T-helper 22 cell (primary cell): ENCODE measurements at places on chromosomes 3 and 15.

GRCh38 chr3:195441992-195442572 is 738 bp downstream of the ACAP2 start:
- peak; percentile 39 for DNase-seq

- DNase-seq: no peak
These were observed 404.2 kb upstream of the CDIN1 start for GRCh38 chr15:36175186-36175740.

DNA sequence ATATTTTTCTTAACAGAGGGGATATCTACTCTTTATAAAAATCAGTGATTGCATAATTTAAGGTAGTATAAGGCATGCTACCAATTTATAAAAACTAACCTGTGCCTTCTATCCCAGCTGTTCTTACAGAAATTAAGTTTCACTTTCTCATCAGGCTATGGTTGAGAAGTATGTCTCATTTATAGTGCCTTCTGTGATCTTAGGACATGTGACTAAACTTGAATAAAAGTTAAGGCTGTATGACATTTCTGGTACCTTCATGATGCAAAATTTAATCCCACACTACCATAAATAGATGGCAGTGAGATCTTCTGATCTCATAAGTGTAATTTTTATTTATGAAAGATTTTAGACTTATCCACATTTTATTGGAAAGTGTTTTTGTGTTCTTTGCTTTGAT is 12.6 kb downstream of the TIPARP start:
- DNase-seq: no peak

- DNase-seq: no peak
These were observed 490.9 kb upstream of the TBL1XR1 start for GRCh38 chr3:177688152-177688551.

- no peak for DNase-seq
These were observed 75.8 kb downstream of the IQSEC1 start for GRCh38 chr3:12997387-12997786.

DNA sequence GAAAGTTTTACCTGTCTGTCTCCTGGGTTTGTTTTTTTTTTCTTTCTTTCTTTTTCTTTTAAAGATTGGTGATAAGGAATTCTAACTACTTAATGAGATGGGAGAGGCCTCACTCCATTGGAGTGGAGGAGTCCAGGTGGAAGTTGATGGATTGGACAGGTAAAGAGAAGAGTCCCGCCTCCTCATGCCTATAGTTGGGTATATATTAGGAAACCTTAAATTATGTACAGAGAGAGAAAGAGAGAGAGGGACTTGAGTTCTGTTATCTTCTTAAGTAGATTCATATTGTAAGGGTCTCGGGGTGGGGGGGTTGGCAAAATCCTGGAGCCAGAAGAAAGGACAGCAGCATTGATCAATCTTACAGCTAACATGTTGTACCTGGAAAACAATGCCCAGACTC is 158.2 kb downstream of the TP63 start:
- DNase-seq: no peak

DNA sequence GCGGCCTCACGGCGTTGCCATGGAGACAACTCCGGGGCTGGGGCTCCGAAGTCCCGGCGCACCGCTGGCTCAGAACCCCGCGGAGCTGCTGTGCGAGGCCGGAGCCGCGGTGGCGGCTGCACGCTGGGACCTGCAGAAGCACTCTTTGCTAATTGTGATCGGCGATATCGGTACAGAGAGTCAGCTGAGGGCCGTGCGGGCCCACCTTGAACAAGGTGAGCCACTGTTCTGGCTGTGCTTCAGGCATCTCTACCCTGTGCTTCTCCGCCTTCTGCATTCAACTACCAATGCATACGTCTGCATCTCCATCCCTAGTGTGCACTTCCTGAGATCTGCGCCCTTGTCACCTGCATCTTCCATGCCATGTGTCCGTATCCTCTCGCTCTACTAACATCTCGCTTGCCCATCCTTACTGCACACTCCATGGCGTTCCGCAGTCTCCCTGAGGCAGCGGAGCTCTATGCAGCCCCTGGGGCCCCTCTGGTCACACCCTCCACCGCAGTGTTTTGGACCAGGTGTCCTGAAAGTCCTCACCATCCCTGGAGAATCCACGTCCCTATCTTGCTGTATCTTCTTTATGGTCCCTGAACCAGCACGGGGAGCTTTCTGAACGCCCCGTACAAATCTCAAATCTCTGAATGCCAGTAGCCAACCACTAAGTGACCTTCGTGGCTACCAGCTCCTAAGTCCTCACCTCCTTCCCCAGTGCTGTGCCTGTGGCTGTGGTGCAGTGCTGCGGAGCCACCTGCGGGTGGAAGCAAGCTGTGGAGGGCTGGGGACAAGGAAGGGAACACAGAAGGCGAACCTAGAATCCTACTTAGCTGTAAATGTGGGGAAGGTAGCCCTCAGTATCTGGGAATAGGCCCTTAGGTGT is 6.2 kb upstream of the MAP1A start:
- DNase-seq: no peak

DNA sequence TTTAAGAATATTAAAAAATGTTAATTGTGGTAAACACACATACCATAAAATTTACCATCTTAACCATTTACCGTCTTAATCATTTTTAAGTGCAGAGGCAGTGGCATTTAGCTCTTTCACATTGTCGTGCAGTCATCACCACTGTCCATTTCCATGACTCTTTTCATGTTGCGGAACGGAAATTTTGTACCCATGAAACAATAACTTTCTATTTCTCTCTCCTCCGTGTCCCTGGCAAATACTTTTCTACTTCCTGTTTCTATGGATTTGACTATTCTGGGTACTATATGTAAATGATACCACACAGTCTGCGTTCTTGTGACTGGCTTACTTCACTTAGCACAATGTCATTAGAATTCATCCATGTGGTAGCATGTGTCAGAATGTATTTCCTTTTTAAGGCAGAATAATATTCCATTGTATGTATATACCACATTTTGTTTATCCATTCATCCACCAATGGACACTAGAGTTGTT is 27.9 kb downstream of the AKAP13 start:
- DNase-seq: no peak

DNA sequence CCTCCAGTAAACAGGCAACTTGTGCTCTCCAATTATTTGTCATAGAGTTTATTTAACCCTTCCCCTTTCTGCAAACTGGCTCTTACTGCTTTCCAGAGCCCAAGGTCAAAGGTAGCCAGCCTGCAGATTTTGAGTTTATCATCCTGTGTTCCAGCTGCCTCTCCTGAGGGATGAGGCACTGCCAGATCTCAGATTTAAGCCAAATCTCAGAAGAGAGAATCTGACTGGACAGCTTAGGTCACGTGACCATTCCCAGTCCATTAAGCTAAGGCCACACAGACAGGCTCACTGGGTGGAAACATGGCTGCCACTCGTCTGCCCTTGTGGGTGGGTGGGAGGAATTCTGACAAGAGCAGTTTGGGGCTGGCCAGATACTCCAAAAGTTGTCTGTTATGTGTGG is 8.6 kb upstream of the SIAH2 start:
- no peak for DNase-seq

GRCh38 chr15:55170361-55170760 is 26.4 kb downstream of the RSL24D1 start:
- no peak for DNase-seq

GRCh38 chr3:134971306-134971705 is 176.2 kb downstream of the EPHB1 start:
- DNase-seq: no peak

DNA sequence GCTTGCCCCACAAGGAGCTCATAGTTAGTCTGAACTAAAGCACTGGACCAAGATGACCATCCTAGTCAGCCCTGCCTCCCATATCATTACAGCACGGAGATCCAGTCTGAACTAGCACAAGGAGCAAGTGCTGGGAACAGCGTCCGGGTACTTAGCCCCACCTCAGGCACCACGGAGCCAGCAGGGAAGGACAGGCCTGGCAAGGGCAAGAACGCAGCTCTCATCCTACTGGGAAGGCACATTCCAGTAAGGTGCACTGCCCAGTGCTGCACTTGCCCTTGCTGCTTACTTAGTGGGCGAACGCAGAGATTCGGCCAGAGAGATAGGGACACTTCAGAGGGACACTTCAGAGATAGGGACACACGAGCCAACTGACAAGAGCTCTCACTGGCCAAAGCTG is 27.6 kb downstream of the SEC61A1 start:
- DNase-seq: no peak

GRCh38 chr3:194250098-194251002 is 100.8 kb downstream of the CPN2 start:
- no peak for DNase-seq

- DNase-seq: no peak
These were observed 134.1 kb upstream of the ARPP21 start for GRCh38 chr3:35505181-35505580.

DNA sequence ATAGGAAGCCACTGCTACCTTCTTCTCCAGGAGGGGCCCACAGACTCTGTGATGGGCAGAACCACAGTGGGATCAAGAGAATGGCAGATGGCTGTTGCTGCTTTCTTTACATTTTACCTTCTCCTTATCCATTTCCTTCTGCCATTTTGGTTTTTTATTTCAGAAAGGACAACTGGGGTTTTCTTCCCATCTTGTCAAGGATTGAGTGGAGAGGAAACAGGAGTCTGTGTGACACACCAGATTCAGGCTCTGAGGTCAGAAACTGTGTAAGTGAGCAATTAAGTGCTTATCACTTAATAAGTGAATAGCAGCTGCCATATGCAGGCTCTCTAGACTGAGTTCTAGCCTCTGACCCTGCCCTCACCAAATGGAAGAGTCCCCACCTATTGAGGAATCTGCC is 47.3 kb downstream of the ITGB5 start:
- DNase-seq: no peak

GRCh38 chr3:169764882-169765612 is at the start of gene TERC:
Gene TERC (minus strand): TSS chr3:169765060.
- DNase-seq: peak; percentile 87

DNA sequence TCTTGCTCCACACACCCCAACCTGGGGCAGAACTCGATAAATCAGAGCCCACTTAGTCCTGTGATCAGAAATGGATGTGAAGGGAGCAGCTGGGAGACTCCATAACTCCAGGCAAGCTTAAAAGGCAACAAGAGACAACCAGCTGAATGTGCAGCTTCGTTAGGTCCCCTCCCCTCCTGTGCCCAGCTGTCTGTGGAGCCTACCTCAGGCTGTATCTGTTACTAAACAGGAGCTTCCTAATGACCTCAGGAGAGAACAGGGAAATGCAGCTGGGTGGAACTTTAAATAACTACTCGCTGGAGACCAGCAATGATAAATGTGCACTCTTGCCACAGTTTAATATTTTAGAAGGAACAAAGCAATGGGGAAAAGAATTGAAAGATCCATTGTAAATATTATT is 25.9 kb downstream of the SLC9A9 start:
- no peak for DNase-seq

GRCh38 chr3:48532271-48532976 is 24.2 kb downstream of the PFKFB4 start:
- no peak for DNase-seq

- no peak for DNase-seq
These were observed 47.5 kb upstream of the TRIM42 start for GRCh38 chr3:140630366-140630765.

- no peak for DNase-seq
These were observed 479.4 kb downstream of the NTRK3 start for GRCh38 chr15:87777054-87777561.

DNA sequence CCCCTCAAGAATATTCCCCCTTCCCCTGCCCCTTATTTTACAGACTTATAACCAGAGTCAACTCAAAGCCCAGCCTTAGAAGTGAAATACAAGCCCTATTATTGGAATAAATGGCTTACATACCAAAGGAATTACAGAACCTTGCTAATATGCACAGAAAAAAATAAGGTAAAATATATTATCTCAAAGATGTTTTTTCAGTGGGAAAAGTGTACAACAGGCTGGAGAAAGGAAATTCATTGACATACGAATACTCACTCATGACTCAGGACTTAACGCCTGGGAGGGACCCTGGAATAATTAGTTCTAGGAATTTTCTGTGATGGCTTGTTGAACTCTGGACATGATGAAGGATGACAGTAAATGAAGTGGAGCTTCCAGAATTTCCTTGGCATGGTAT is 27.0 kb downstream of the ARL14 start:
- DNase-seq: no peak

DNA sequence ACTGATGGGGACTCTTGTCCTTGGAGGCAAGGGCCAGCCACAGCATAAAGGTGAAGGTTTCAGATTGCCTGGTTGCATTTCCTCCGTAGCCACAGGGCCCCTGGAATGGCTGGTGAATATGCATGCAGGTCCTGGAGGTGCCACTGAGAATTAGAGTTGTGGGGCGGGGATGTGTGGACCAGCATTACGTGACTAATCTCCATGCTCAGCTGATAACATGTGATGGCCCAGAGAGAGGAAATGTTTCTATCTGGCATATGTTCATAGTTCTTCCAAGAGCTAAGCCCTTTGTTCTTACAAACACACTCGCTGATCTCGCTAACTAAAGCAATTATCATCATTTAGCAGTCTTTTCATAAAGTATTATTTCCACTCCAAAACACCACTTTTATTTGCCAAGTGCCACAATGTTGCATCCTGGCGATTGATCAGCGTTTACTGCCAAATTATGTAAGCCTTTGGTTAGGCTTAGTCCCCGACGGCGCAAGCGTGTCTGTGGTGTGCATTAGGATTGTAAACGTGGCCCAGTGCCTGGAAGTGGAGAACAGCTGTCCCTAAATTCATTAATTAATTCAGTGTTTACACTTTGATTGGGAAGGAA is 55.9 kb downstream of the CGNL1 start:
- no peak for DNase-seq

DNA sequence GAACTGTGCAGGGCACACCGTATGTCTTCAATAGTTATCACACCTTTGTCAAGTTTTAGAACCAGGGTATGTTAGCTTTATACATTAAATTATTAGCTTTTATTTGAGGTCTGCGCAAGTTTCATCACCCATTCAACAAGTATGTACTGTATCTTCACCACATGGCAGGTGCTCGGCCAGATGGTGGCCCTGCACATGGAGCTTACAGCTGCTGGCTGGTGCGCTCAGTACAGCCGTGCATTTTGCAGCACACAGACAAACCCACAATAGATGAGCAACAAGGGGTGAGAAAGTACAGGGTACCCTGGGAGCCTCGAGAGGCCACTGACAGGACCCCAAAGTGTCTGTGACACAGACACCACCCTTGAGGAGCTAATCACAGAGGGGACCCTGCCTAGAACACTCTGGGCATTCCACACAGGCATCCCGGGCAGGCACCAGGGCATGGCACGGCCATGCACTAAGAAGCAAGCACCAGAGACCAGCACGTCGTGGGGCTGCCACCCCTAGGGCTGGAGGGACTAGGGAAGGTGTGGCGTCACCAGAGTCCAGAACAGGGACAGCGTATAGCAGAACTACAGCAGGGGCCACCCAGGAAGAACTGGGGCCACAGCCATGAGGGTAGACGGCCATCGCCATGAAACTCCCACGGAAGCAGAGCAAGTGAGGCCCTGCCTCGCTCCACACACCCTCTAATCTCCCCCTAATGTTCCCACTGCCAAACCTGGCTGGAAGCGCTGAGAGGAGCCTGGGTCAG is 27.4 kb downstream of the ZXDC start:
- DNase-seq: no peak

DNA sequence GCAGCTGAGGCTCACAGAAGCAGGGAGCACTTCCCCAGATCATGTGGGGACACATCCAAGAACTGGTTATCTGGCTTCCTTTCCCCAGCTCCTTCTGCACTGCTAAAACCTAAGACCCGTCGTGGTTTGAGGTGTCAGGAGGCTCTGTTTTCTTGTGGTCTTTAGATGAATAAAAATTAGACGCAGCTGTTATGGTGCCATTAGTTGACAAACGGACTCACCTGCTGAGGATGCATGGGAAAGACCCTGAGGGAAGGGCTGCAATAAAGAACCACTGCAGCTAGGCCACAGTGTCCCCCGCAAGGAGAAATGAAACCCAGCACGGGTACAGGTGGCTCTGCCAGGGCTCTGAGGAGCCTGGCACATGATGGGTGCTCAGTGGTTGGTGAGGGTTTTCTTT is 99.4 kb downstream of the IQSEC1 start:
- no peak for DNase-seq

GRCh38 chr3:72238010-72238691 is 453.2 kb upstream of the PROK2 start:
- DNase-seq: no peak
